ENCODE measurements at places on chromosomes 11 and 22.

DNA sequence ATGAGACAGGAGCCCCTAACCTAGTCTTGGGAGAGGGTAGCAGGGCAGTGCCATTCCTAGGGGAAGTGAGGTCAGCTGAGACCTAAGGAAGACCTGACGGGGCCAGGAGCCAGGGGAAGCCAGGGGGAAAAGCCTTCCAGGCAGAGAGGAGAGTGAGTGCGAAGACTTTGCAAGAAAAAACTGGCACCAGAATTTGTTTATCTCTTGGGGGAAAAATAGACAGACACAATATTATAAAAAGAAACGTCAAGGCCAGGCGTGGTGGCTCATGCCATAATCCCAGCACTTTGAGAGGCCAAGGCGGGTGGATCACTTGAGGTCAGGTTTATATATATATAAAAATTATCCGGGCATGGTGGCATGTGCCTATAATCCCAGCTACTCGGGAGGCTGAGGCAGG, 26.9 kb upstream of the TESMIN start:
- no peak for DNase-seq

- no peak for DNase-seq
Observed at GRCh38 chr22:33605221-33605620, 315.1 kb downstream of the LARGE1 start.

GRCh38 chr11:1832920-1833295, 1.9 kb upstream of the SYT8 start:
- DNase-seq, result no peak

GRCh38 chr11:26510756-26511155, 61.3 kb downstream of the MUC15 start:
- no peak for DNase-seq

DNA sequence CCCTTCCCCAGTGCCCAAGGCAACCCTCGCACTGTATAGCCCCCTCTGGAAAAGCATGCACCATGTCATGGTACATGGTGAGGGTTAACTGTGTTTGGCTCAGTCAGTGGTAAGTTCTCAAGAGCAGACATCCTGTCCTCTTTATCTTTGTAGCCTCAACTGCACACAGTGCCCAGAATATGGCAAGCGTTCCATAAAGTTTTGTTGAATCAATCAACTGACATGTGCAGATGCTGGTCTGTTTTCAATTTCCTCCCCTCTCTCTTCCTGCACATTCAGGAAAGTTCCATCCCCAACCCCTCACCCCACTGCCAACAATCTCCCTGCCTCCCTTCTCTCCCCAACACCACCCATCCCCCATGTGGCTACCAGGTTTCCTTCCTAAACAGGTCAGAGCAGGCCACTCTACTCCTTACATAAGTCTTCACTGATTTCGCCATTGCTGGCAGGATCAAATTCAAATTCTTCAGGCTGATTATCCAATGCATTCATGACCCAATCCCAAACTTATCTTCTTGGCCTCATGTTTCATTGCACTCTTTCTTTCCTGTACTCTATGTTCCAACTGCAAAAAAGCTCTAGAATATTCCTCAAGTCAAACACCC, 15.5 kb upstream of the TMPRSS5 start:
- DNase-seq, result no peak

GRCh38 chr11:128501632-128502549, 85.5 kb downstream of the ETS1 start:
- DNase-seq, result no peak

- DNase-seq, result no peak
Observed at GRCh38 chr22:36873614-36874308, 13.0 kb downstream of the NCF4 start.

DNA sequence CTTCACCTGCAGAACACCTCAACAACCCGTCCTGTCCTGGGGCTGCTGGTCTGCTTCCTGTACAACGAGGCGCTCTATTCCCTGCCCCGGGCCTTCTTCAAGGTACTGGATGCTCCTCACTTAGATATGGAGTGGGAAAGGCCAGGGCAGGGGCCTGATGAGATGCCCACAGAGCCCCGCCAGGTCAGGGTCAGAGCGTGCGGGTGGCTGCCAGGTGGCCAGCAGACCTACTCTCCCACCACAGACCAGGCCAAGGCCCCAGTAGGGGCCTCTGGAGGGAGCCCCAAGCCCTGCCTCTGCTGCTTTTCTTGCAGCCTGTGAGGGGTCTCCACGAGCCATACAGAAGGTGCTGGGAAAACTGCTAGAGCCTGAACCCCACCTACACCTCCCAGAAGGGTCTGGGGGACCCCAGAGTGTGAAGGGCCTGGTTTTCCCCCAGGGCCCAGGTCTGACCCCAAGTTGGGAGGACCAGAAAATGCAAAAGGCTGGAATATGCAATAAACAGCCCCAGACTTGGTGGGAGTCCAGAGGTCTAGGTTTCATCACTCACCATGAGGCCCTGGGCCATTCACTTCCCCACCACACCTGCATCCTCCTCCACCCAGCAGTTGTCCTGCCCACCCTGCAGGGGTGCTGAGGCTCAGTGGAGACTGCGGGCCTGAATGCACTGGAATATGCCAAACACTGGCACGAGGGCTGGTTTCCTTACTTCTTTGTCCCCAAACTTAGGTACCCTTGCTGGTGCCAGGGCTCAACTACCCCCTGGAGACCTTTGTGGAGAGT, 14.7 kb downstream of the ZDHHC24 start:
- DNase-seq, result no peak
